ENCODE measurements at places on chromosomes 13 and 19. TPM values are rescaled to one million over a fixed set of nuclear protein-coding genes. Genes with fewer than 3 reads are reported as not detected.

DNA sequence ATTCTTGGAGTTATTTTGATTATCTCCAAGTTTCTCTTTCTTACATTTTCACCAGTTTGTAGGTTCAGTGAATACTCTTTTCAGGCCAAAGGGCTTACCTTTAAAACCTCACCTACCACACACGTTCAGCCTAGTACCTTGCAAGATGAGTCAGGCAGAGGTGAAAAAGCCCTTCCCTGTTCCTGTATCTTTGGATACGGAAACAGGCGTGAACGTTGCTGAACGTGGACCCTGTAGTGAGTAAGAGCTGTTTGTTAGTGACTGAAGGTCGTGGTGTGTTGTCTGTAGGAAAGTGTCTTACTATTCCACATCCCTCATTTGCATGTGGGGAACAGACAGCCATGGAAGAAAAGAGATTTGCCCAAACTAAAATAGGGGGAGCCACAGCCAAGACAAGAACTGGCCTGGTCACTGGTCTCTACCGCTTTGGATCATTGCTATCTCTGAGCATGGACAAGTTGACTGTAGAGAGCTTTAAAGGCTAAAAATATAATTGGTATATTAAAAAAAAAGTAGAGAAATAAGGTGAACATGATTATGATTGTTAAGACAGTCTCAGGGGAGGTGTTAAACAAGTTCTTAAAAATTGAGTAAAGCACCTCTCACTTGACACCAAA is 3.5 kb downstream of the CEBPG start:
- no peaks in the 10 kb centered on the region for H3K27me3 ChIP-seq
- H3K4me3 ChIP-seq = no peak overlapping the region
- H3K36me3 ChIP-seq = no peaks in the 10 kb centered on the region
- peaks cover 42% of the 10 kb centered on the region for H3K4me1 ChIP-seq

- no peaks in the 10 kb centered on the region for H3K27me3 ChIP-seq
- peak overlapping the region; percentile 68 for H3K27ac ChIP-seq
These were observed 26.4 kb upstream of the TPT1 start for GRCh38 chr13:45367358-45367757.

- no peaks in the 10 kb centered on the region for H3K27me3 ChIP-seq
- H3K27ac ChIP-seq = no peak overlapping the region
- DNase-seq = no peak
- no peaks in the 10 kb centered on the region for H3K4me1 ChIP-seq
- no peaks in the 10 kb centered on the region for H3K36me3 ChIP-seq
These were observed 3.7 kb upstream of the SBK2 start for GRCh38 chr19:55540619-55541018.

DNA sequence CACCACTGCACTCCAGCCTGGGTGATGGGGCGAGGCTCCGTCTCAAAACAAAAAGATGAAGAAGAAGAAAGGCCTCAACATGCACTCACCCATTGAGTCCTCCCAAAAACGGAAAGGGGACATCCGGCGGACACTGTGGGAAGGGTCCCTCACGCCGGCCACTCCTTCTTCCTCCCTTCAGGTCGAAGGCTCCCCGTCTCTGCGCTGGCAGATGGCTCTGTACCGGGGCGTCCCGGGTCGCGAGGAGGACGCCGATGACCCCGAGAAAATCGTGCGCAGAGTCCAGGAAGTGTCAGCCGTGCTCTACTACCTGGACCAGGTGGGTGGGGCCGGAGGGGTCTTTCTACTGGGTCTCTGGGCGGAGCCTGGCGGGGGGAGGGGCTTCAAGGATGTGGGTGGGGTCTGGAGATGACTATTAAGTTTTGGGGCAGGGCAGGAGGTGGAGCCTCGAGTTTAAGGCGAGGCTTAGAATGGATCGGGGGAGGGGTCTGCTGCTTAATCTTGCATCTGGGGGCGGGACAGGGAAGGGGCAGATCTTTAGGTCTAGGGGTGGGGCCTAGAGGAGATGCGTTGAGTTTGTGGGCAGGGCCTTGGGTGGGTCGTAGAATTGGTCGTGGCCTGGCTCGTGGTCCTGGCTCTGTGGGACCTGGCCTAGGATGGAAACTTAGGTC is 90.2 kb downstream of the MAP4K1 start:
- H3K36me3 ChIP-seq = no peaks in the 10 kb centered on the region
- H3K4me3 ChIP-seq = no peak overlapping the region
- H3K4me1 ChIP-seq = no peaks in the 10 kb centered on the region
- no peaks in the 10 kb centered on the region for H3K27me3 ChIP-seq
- DNase-seq = no peak
- no peak overlapping the region for H3K27ac ChIP-seq

- H3K4me1 ChIP-seq = no peaks in the 10 kb centered on the region
- peak overlapping the region; percentile 51 for H3K27ac ChIP-seq
- no peak overlapping the region for H3K4me3 ChIP-seq
- no peak for DNase-seq
- no peaks in the 10 kb centered on the region for H3K27me3 ChIP-seq
- H3K36me3 ChIP-seq = no peaks in the 10 kb centered on the region
These were observed 6.4 kb downstream of the C19orf47 start for GRCh38 chr19:40341601-40342482.

- no peaks in the 10 kb centered on the region for H3K27me3 ChIP-seq
- no peak overlapping the region for H3K27ac ChIP-seq
- H3K4me3 ChIP-seq = no peak overlapping the region
These were observed 16.6 kb downstream of the PEG3 start for GRCh38 chr19:56823956-56824355.

GRCh38 chr19:13053238-13053637 is 49.4 kb downstream of the LYL1 start:
- no peaks in the 10 kb centered on the region for H3K36me3 ChIP-seq
- H3K4me1 ChIP-seq = peaks cover 75% of the 10 kb centered on the region
- peak overlapping the region; percentile 100 for H3K27ac ChIP-seq
- DNase-seq = no peak

DNA sequence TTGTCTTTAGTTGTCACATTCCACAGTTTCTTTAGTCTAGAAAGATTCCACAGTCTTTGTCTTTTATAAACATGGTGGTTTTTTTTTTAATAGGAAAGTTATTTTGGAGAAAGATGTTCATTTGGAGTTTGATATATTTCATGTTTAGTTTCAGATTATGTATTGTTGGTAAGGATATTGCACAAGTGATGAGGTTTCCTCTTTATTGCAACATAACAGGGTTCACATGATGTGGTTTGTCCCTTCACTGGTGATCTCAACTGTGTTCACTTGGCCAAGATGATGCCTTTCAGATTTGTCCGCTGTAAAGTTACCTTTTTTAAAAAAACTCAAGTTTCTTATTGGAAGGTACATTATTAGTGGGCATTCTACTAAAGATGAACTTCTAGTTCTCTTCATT is 3.2 kb downstream of the ZNF230 start:
- H3K4me3 ChIP-seq = no peak overlapping the region
- H3K27me3 ChIP-seq = no peaks in the 10 kb centered on the region
- peaks cover 16% of the 10 kb centered on the region for H3K36me3 ChIP-seq
- no peak for DNase-seq
- no peak overlapping the region for H3K27ac ChIP-seq

- no peaks in the 10 kb centered on the region for H3K4me1 ChIP-seq
- no peaks in the 10 kb centered on the region for H3K27me3 ChIP-seq
- no peaks in the 10 kb centered on the region for H3K36me3 ChIP-seq
- no peak for DNase-seq
- no peak overlapping the region for H3K4me3 ChIP-seq
- no peak overlapping the region for H3K27ac ChIP-seq
These were observed 19.1 kb upstream of the LMTK3 start for GRCh38 chr19:48530770-48531169.

DNA sequence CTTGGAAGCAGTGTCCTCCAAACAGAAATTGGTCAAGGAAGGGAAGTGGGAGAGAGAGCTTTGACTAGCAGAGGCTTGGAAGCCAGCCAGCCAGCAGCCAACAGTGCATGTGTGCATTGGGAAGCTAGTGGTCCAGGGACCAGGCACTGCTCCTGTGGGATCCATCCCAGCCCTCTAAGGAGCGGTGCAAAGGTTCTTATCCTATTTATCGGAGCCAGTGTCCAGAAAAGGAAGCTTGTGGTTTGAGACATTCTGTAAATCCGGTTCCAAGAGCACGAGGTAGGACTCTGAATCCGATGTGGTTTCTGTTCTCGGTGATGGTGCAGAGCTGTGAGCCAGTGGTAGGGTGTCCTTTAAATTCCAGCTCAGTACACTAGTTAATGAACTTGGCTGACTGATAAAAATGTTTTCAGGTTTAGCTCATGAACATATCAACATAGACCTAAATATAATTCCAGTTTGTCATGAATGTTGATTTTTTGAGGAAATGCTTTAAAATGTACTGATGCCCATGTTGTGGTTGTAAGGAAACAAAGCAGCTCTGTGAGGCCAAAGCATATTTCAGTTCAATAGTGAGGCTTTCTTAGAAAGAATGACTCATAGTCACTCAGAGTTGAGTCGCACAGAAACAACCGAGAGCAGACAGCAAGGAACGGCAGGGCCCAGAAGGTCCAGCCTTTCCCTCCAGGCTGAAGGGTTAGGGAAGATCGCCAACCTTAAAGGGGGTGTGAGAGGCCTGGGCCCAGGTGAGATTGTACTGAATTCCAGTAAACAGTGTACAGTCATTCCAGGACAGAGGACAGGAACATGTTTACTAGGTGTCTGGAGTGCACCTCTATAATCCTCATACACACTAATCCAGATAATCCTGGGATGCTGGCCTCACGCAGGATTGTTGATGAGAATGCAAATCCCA is 21.5 kb upstream of the GARRE1 start:
- H3K27ac ChIP-seq = peak overlapping the region; percentile 18
- H3K27me3 ChIP-seq = no peaks in the 10 kb centered on the region
- no peaks in the 10 kb centered on the region for H3K4me1 ChIP-seq
- H3K4me3 ChIP-seq = no peak overlapping the region
- H3K36me3 ChIP-seq = no peaks in the 10 kb centered on the region
- DNase-seq = peak; percentile 49

The ZNF567 gene
- 4.0 TPM for total RNA-seq

The TPTE2 gene
- not detected for total RNA-seq

The SMIM24 gene
- 81.2 TPM for total RNA-seq

The FFAR2 gene
- total RNA-seq = 0.20 TPM

The CDX2 gene
- total RNA-seq = 34.6 TPM

The PABPC3 gene
- total RNA-seq = 0.04 TPM

Data from hepatocyte (in vitro differentiated cells).